ENCODE measurements at places on chromosomes 3 and 15.

GRCh38 chr15:84982301-84982920 lies 755 bp downstream of the PDE8A start:
- DNase-seq: no peak

DNA sequence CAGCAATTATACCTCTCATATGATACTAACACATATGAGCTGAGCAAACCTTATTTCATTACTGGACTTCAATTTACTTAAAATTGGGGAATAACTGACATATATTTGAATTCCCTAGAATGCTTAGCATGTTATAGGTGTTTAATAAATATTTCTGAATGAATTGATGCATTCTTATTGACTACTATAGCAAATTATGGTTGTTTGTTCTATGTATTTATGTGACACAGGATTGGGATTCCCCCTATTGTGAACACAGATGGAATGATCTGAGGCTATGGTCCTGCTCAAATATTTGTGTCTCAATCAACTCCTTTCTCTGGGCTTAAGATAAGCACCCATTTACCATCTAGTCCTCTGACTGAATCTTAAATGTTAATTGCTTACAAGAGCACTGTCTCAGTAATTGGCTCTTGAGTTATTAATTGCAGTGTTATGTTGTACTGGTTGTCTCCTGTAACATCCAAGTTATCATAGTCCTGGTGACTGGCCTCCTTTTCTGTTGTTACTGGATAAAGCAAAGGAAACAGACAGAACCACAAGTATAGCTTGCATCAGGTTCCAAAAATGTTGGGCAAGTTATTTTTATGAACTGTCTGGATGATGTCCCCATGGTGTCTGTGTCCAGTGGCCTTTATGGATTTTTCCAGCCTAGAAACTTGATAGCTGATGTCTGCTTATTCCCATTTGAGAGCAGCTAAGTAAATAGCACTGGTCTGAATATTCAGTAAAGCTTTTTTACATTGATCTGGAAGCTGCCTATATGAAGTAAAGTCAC lies 2.3 kb upstream of the UACA start:
- DNase-seq: no peak

DNA sequence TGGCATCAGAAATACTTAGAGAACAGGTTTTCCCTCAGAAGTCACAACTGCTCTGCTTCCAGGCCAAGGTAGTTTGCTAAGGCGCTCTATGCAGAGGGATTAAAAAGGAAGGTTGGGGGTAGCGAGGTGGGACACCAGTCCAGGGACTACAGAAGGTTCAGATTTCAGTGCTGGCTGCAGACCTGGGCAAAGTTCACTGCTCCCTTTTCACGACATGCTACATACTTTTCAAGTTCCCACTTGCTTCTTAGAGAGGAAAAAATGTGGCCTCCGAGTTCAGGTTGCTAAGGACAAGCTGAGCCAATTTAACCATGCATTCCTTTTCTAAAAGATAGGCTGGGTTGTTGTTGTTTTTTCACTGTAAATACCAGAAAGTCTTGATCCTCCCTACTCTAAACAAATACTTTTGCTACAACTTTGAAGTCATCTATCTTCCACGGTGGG lies 158.6 kb upstream of the NR2F2 start:
- no peak for DNase-seq

DNA sequence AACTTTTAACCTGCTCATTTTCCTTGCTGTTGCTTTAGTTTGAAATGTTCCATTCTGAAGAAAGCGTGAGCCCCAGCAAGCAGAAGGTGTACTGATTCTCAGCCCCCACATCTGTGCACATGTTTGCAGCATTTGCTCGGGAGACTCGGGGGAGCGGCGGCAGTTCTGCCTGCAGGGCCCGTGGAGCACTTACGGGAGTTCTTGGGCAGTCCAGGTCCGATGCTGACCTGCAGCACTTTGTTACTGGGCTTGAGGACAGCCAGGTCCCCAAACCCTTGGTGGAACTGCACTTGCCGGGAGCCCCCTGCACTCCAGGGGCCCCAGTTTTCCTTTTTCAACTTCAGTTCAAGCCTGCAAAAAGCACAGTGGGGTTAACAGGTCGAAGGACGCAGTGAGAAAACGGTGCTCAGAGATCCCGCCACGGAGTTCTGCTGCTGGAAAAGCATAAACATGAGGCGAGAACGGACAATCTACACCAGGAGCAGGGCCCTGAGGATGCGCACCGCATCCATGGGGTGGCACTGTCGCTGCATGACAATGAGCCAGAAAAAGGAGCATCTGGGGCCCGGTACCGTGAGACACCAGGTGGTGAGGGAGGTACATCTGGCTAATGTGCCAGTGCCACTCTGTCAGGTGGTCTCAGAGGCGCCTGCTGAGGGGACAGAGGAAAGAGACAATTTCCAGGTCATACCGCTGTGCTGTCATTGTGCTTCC lies 45.6 kb upstream of the LDHAL6B start:
- no peak for DNase-seq

- no peak for DNase-seq
These were observed 120.9 kb downstream of the BDH1 start for GRCh38 chr3:197434830-197435229.

DNA sequence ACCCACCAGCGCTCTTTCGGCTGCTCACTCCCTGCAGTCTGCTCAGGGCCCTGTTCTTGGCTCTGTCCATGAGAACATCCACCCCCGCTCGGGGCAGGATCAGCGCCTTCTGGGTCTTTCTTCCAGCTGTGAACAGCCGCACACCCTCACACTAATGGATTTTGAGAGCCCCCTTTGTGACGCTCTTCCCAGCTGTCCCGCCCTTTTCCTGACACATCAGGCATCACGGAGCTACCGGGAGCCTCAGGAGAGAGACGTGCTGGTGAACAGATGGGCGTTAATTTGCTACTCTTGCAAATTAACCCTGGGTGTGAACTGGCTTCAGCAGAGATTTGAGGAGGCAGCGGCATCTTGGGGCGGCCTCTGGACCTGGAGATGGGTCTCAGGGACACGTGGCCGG lies 113.0 kb downstream of the TMEM266 start:
- DNase-seq: no peak

DNA sequence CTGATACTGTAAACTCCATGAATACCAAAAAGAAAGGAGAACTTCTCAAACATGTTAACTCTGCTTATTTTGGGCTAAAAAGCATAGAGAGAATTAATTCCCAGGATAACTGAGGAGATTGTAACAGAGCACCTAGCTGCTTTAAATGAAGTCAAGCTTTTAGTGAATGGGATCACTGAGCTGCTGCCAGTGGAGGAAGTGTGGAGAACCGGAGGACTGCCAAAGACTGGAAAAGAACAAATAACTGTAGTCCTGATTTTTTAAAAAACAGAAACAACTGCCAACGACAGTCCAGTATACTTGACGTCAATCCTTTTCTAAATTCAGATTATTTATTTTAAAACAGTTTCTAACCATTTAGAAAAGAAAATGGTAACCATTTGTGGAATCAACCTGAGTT lies 3.3 kb downstream of the C3orf70 start:
- DNase-seq: no peak

DNA sequence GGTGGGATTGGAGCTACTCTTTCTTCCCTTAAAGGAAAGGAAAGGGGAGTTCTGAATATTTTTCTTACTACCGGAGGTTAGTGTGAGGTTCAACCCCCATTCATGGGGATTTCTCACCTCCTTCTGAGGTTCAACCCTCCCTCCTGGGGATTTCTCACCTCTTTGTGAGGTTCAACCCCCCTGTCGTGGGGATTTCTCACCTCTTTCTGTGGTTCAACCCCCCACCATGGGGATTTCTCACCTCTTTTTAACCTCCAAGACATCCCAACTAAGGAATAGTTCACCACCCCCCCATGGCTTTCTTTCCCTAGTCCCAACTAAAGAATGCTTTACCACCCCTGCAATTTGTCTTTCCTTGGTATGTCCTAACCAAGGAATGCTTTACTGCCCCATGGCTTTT lies 520.3 kb downstream of the EDEM1 start:
- no peak for DNase-seq

DNA sequence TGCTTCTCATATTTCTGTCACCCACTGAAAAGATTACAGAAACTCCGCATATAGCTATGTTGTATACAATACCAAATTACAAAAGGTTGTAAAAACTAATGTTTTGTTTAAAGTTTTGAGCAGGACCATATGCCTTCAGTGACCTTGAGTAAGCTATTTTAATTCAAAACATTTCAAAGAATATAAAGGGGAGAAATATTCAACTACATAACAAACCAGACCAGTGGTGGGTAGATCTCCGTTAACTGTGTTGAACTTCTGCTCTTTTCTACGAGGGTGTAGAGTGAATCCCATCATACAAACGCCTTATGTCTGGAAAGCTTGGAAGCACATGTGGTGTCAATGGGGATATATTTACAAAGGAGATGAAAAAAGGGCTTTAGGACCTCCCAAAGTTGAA lies 68.4 kb upstream of the NR2F2 start:
- DNase-seq: no peak

DNA sequence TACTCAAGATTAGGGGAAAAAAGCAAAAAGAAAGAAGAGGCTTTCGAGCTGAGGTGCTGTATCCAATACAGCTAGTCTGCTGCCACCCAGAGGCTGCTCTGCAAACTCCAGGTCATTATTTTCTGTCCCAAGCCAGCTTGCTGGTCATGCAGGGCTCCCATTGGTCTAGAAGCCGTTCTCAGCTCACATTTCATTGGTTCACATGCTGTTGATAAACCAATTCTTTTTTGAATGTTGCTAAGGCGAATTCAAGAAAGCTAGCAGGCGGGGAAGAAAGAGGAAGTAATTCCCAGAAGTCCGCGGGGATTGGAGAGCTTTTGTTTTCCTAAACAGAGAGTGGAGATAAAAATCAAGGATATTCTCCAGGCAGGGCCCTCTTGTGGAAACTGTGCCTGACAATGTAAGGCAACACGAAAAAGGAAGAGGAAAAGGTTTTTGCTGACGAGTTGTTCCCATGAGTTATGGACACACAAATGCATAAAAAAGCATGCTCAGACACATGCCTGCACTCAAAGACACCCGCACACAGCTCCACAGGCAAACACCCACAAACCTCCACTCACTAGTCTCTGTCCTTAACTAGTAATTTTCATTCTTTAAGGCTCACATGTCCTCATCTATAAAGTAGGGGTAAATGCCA lies 33.4 kb downstream of the FSTL1 start:
- DNase-seq: peak; percentile 94

GRCh38 chr3:123637131-123637530 lies 52.3 kb upstream of the HACD2 start:
- DNase-seq: no peak

DNA sequence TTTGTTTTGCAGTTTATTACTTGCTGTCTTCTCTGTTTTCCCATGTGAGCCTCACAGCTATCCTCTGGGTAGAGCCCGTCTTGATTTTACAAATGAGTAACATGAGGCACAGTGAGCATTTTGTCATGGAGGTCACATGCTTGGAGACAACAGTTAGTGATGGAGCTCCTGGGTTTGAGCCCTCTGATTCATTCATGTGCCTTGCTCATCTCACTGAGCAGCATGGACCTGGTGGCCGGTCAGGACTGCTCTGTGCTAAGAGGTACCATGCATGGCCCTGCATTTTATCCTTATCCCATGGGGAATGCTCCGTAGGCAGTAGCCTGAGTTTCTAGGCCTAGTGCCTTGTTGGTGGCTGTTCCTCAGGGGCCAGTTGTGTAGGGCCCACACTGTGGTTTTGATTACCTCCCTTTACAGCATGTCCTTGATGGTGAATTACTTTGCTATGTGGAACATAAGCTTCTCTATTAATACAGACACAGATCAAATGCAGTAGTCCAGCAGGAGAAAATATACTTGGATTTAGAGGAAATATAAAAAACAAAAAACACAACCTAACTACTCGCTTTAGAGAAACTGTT lies 35.6 kb downstream of the MAP2K5 start:
- no peak for DNase-seq

DNA sequence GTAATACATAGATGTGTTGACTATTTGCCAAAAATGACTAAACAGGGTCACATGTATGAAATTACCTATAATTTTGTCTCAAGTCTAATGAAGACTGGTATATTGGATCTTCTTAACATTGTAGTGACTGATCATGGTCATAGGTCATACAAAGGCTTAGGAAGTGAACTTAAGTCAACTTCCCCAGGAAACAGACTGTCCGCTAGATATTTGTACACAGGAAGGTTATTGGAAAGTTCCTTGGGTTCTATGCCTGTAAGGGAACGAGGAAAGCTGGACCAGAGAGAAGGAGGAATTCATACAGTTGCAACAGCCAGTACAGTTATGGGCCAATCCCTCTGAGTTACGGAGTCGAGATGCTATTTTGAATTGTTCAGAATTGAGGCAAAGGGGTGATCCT lies 462.0 kb upstream of the THRB start:
- DNase-seq: no peak

DNA sequence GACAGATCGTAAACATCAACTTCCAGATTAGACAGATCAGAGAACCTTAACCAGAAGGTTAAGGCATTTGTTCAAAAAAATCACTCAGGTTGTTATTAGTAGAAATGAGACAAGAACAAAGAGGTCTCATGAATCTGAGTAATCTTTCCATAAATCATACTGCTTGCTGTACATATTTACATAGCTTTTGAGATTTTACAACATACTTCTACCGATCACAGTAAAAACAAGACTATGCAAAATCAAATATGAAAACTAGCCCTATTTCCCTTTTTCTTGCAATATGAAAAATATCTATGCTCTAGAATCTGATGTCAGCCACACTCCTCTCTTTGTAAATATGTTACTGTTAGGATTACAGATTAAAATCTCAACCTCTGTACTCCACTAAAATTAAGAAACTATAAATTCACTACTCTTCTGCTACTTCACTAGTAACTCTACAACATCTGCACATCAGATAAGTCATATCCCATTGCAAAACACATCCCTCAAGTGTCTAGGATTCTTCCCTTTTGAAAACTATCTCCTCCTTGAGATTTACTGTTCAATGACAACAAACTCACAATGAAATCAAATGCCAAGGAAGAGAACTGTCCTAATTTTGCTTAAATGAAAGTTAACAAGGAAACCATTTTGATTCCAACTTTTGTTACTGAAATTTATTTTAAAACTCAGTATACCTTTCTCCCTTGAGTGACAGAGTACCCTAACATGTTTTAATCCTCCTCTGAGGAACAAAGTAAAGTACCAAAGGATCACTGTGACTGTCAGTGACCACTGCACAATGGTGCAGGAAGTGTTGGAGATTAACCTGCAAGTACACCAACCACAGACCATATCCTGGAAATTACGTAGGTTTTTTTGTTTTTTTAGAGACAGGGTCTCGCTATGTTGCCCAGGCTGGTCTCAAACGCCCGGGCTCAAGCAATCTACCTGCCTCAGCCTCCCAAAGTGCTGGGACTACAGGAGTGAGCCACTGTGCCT lies 12.8 kb downstream of the DCUN1D1 start:
- no peak for DNase-seq

GRCh38 chr3:133162670-133163305 lies 124.6 kb downstream of the TMEM108 start:
- no peak for DNase-seq

GRCh38 chr15:87031540-87032230 lies 952.0 kb downstream of the AGBL1 start:
- DNase-seq: no peak

GRCh38 chr3:146375219-146375618 lies 94.1 kb downstream of the PLSCR2 start:
- DNase-seq: no peak

GRCh38 chr3:178707311-178708031 lies 171.2 kb downstream of the KCNMB2 start:
- no peak for DNase-seq

GRCh38 chr3:43869491-43869890 lies 178.8 kb downstream of the ABHD5 start:
- DNase-seq: no peak

All from AG04449 (cell line).